ENCODE measurements at places on chromosomes 5 and 9.

DNA sequence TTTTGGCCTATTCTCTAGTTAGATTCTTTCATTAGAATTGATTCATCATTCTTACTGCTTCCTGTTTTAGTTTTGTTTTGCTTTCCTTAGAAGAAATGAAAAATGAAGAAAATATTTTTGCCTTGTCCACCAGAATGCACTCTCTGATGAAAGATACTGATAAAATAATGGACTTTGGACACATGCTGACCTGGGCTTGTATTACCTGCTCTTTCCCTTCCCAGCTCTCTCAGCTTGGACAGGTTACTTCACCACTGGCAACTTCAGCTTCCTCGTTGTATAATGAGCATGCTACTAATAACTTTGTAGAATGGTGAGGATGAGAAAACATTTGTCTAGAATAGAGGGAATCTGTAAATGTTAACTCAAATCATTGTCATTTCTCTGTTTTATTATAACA is 1468.1 kb upstream of the WWC1 start:
- no peak for DNase-seq

GRCh38 chr5:43683884-43684471 is 81.0 kb downstream of the NNT start:
- no peak for DNase-seq

DNA sequence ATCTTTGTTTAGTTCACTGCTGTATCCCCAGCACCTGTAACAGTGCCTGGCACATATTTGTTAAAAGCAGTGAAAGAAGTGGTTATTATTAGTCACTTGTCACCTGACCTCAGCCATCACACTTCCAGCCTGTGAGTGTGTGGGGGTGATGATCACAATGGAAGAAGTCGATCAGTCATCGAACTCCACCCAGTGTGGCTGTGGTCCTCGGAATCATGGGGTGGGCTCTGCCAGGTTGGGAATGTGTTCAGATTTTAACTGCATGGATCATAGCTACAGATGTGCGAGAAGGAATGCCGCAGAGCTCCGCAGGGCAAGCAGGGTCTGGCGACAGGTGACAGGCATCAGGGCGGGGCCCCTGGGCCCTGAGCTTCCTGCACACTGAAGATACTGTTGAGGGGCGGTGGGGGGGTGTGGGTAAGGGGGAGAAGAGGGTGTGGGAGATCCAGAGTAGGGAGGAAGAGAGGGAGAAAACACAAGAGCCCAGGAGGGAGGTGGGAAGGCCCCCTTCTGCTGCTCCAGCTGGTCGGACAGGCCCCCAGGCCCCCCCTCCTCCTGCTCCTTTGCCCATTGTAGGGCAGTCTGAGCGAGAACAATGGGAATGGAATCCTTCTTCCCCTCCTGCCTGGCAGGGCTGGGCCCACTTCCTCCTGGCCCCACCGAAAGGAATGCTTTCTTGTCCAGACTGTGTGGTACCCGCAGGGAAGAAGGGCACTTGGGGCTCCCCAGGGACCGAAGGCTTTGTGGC is 89.6 kb downstream of the SPRY4 start:
- no peak for DNase-seq

DNA sequence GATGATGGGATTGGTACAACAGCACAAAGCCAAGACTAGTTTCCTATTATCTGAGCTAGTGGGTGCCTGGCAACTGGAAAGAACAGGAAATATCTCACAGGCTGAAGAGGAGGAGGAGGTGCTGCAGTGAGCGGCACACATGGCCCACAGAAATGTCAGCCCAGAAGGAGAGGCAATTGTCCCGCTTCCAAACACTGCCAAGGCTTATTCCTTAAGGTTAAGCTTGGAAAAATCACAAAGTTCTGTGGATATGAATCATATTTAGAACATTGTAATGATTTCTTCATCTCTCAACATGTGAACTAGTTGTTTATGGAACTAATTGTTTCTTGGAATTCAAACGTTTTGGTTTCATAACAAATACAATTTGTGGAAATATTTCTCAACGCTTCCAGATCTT is 1019.5 kb upstream of the SEMA6A start:
- DNase-seq = no peak

DNA sequence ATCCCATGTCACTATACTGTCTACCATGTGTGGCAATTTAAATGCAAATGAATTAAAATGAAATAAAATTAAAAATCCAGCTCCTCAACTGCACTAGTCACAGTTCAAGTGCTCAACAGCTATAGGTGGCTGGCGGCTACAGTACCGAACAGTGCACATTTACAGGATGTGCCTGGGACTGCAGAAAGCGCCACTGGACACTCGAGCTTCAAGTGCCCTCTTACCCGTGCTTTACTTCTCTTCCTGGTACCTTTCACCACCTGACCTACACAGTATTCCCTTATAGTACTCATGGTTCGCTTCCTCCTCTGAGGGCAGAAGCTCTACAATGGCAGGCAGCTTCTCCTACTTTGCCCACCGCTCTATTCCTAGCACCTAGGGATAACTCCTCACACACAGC is 166.6 kb downstream of the FANCC start:
- DNase-seq = no peak

DNA sequence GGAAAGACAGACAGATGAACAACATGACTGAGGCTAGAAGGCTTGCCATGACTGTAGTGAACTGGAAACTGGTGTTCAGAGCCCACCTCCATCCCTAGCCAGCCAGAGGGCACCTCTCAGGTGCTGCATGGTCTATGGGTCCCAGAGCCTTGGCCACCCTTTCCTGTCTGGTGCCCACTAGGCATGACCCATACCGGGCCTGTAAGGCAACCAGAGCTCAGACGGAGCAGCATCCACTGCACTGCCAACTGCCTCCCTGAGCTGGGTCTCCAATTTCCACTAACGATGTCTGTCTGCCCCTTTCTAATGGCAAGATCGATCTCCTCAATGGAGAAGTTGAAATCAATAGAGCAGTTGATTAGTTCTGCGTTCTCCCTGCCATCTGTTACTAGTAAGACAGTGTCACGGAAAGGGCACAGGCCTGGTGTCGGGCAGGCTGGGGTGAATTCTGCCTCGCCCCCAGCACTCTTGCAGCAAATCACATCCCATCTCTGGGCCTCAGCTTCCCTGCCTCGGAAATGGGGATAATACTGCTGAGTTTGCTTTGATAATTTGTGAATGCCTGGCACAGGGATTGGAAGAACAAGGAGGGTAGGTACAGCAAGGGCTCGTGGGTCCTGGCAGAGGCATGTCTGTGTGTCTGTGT is 172.3 kb upstream of the MVB12B start:
- no peak for DNase-seq

Data from activated CD4-positive, alpha-beta T cell treated with anti-CD3 and anti-CD28 coated beads, Interleukin-2, amount 50 U/mL, for 1 hour (primary cell).